ENCODE measurements at places on chromosomes 12 and 14.
A peak's percentile ranks its signal among the peaks of the same experiment; 100 is the strongest.

DNA sequence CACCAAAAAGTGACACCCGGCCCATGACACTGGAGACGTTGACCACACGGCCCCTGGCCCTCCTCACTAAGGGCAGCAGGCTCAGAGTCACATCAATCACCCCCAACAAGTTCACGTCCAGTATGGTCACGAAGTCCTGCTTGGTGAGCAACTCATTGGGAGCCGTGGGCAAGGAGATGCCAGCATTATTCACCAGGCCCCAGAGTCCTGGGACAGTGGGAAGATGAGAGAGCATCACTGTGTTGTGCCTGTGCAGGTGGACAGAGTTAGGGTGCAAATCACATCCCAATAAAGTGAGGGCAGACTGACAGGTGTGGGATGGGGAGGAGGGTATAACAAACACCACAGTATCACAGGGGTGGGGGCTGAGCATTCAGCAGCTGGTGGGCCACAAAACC is 2.5 kb downstream of the RDH16 start:
- DNase-seq, result no peak

GRCh38 chr14:92409043-92409442 is 86.1 kb downstream of the SLC24A4 start:
- DNase-seq, result no peak

DNA sequence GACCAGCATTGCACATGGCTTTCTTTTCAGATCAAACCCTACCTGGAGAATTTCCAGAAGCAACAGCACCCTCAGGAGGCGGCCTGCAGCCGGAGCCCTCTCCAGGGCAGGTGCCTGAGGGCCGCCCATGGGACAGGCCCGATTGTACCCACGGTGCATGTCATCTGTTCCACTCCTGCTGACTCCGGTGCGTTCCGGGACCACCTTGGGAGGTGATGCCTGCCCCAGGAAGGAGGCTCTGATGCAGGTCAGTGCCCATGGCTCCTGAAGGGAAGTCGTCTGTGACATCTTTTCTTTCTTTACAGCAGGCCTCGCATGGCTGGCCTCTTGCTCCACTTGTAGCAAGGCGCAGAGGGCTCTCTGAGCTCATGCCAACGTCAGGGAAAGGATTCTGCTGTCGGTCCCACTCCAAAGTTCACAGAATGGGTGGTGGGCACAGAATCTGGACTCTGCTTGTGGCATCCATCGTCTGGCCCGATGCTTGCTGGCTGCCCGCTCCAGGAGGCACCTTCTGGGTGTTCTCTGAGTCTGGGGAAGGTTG is 160.7 kb upstream of the RTL1 start:
- DNase-seq, result no peak

- no peak for DNase-seq
Measured at GRCh38 chr14:54981698-54982097, 45.2 kb downstream of the WDHD1 start.

DNA sequence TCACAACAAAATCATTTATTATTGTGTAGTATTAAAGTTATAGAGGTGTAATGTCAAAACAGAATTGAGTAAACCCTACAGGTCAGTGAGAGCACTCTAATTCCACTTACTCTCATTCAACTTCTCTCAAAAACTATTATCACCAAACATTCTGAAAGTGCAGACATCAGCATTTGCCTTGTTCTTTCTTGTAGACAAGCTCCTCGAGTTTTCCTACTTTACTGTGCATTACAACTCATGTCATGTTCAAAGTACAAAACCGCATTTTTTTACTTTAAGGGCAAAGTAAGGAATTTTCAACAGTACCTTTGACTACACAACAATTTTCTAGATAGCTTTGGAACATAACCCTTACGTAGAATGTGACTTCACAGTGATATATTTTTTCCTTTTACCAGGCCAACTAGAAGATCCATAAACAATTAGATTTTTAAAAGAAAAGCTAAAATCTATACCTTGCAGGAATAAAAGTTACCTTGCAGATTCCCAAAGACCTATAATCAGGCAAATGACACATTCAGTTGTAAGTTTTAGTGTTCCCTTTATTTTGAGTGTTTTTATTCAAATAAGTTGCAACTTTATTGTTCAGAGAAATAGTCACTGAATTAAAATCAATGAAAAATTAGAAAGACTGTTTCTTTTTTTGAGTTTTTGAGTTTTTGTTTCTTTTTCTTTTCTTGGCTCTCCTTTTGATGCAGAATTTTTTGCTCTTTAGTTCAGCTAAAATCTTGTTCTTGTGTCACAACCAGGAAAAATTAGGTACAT is 12.7 kb upstream of the USP15 start:
- DNase-seq, result no peak

GRCh38 chr14:95025941-95026340 is 131.4 kb downstream of the DICER1 start:
- DNase-seq, result no peak

- DNase-seq, result no peak
Measured at GRCh38 chr12:53172352-53172751, 8.2 kb upstream of the ZNF740 start.

DNA sequence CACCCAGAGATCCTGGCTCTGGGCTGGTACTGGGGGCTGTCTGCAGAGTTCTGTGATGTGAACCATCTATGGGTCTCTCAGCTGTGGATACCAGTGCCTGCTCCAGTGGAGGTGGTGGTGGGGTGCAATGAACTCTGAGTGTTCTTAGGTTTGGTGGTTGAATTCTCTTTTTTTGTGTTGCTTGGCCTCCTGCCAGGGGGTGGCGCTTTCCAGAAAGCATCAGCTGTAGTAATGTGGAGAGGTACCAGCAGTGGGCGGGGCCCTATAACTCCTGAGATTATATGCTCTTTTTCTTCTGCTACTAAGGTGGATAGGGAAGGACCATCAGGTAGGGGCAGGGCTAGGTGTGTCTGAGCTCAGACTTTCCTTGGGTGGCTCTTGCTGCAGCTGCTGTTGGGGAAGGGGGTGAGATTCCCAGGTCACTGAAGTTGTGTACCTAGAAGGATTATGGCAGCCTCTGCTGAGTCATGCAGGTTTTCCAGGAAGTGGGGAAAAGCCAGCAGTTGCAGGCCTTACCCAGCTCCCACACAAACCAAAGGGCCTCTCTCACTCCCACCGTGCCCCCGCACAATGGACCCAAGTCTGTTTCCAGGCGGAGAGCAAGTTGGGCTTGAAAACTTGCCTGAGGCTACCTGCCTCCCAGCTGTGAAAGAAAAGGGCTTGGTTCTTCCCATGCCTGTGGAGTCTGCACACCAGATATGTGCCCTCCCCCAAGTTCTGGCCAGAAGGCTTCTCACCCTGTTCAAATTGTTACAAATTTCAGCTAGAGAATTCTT is 18.6 kb downstream of the CCER1 start:
- no peak for DNase-seq

DNA sequence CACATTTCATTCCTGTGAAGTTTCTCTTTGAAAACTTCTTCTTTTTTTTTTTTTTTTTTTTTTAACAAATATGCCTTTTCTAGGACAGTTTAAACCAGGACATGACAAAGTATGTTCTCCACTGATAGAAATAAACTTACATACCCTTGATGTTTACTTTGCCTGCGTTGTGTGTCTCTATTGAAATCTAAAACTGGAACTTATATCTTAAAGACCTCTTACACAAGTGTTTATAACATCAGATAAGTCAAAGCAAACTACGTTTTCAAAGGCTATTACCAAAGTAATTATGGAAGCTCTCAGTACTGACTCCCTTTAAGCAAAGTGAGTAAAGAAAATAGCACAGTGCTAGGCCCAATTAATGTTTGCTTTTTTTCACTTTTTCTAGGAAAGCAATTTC is 30.6 kb upstream of the ISM2 start:
- no peak for DNase-seq

GRCh38 chr12:104306943-104307654 is 3.6 kb downstream of the EID3 start:
- DNase-seq, result no peak

- no peak for DNase-seq
Measured at GRCh38 chr12:110844131-110844530, 2.7 kb upstream of the CCDC63 start.

DNA sequence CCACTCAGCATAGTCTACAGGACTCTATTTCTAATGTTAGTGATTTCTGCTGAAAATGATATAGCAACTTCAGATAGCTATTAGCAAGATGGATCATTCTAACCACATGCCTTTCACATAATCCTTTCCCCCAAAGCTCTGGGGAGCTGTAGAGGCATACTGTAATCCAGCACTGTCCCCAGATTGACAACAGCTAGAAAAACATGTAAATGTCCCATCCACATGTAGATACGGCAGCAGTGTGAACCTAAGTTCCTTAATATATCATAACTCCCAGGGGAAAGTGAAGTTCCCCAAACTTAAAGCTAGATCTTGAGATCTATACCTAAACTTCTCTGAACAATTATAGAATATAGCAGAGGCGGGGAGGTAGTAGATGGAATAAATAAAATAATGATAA is 14.0 kb downstream of the ZNF664 start:
- DNase-seq, result no peak

DNA sequence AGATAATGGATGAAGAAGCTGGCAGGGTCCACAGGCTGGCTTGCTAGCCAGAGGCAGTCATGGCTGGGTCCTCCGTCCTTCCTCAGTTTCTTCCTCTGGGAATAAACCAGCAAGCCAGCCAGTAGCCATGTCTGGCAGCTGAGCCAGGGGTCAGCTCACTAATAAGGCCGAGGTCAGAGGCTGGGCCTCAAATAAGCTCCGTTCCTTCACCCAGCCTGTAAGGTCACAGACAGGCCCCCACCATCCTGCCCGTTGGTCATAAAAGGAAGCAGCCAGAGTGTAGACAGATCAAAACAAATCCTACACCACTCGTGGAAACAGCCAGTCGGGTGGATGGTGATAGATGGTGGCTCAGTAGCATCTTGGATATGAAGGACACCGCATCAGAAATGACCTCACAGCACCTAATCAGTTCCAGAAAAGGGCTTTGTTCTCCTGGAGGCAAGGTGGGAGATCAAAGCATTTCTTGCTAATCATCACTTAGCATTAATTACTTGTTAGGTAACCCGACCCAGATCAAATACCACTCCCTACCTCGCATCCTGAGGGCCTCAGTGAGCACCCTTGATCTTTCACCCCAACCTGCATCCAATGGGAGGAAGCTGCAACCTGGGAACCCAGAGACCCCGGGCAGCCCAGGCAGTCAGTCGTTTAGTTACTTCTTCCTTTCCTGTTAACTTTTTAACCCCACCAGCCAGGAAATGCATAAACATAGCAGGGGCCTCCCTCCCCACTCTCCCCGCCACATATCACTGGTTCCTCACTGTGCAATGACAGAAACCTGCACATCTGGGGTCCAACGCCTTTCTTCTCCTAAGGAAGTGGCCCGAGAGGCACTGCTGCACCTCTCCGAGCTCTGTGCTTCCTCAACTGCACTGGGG is 90.2 kb downstream of the KDM2B start:
- no peak for DNase-seq

DNA sequence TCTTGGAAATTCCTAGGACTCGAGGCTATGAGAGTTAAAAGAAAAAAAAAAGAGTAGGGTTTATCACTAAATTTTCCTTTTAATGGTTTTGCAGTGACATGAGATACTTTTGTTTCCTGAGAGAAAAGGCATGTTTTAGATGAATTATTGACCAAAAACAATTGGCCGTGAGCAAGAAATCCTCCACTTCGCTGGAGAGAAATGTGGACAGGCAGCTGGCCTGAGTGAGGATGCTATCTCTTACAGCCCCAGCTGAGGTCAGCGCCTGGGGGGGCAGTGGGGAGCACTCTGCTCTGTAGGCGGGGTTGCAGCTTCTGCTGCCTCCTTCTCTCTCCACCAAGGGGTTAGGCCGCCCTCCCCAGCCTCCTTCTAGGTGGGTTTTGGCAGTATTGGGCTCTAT is 54.7 kb downstream of the PRIMA1 start:
- DNase-seq, result no peak

DNA sequence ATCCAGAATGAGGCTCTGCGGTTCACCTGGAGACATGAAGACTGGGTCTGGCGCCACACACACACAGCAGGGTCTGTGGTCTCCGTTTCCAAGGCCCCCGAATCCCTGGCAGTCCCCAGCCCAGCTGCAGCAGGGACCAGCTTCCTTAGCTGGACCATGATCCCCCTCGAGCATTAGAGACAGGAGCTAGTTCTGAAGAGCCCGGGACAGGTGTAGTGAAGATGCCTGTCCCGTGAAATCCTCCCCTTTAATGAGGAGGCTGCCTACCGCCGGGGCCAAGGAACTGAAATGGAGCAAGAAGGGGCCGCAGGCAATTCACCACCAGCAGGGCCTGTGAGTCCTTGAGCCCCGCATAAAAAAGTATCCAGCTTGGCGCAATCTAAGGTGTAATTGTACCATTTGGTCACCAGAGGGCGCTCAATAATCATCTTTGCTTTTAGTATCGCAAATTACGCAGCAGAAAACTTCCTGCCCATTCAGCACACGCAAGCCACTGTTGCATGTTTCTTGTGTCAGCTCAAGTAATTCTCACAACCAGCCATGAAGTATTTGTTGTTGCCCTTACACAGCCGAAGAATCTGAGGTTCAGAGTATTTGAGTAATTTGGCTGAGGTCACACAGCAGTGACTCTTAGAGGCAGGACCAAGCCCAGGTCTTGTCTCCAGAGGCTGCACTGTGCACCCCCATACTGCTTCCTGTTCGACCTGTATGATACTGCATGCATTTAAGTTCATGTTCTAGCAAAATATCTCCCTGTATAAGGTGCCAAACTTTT is 54.3 kb upstream of the PPP2R5C start:
- DNase-seq, result peak; percentile 39

- no peak for DNase-seq
Measured at GRCh38 chr12:47236109-47236714, 156.5 kb upstream of the AMIGO2 start.

GRCh38 chr14:102544747-102545460 is 35.3 kb upstream of the ANKRD9 start:
- no peak for DNase-seq

DNA sequence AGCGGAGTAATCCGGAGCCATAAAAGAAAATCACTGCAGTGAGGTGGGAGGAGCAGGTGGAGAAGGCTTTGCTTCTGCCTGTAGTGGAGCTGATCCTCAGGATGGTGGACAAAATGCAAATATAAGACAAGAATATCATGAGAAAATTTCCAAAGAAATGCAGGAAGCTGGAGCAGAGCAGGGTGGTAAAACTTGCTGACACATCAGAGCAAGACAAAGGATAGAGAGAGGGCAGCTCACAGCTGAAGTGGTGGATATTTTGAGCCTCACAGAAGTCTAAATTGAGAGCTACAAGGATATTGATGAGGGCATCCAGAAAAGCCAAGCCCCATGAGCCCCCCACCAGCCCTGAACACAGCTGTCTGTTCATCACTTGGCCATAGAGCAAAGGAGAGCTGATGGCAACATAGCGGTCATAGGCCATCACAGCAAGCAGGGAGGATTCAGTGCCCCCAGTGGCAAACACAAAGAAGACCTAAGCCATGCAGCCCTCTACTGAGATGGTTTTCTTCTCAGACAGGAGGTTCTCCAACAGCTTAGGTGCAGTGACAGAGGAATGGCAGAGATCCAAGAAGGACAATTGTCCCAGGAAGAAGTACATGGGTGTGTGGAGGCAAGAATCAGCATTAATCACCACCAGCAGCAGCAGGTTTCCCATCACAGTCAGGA is 30.0 kb upstream of the ANP32D start:
- no peak for DNase-seq

GRCh38 chr14:63981569-63981968 is 128.8 kb downstream of the SYNE2 start:
- DNase-seq, result no peak

GRCh38 chr12:19208456-19208855 is 78.9 kb downstream of the PLEKHA5 start:
- DNase-seq, result no peak

- DNase-seq, result no peak
Measured at GRCh38 chr12:70355972-70356371, 10.1 kb upstream of the KCNMB4 start.

- no peak for DNase-seq
Measured at GRCh38 chr14:88551980-88552431, 2.8 kb downstream of the PTPN21 start.

- no peak for DNase-seq
Measured at GRCh38 chr14:32710731-32711680, 227.7 kb upstream of the NPAS3 start.

All from NCI-H1048 (cell line).